ENCODE measurements at places on chromosomes 1 and 21.

DNA sequence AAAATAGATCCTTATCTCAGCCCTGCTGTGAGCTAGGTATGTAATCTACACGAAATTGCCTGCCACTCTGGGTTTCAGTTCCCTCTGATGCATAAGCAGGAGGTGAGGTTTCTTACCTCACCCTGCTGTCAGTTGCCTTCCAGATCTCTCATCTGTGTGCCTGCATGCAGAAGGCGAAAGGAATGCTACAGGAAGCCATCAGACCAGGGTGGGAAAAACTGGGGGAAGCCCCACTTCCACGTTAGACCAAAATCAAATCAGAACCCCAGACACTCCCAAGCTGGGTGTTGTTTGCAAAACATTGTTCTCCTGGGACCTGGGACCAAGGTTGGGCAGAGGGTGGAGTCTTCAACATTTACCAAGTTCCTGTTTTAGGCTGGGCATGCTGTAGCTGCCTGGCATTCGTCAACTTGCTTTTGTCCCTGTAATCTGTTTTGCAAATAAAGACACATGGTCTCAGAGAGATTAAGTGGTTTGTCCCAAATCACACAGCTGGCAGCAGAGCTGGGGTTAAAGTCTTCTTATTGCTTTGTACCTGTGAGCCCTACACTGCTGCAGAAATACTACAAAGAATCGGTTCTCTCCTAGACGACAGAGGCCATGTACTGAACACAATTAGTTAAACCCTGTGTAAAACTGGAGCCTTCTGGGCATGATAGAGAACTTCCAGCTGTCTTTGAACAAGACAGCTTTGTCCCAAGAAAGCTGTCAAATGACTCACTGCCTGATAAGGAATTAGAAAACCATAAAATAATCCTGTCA is 389.7 kb upstream of the RUNX1 start:
- DNase-seq = no peak

- DNase-seq = no peak
Observed at GRCh38 chr1:119435052-119435451, 20.1 kb downstream of the HSD3B2 start.

DNA sequence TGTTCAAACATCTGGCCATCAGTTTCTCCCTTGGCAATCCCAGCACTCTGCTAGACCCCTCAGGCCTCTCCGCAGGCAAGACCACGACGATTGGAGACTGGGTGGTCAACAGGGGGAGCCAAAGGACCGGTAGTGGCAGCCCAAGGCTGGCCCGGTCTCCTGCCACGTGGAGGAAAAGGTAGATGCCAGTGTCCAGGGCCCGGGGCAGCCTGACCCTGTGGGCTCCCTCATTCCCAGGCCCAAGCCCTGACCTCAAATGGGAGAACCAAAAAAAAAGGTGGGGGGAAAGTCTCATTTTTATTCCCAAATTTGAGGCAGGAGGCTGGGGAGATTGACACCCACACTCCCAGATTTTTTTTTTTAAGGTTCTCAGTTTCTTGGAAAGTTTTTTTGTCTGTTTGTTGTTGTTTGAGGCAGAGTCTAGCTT is 24.8 kb downstream of the S100A6 start:
- peak; percentile 79 for DNase-seq

DNA sequence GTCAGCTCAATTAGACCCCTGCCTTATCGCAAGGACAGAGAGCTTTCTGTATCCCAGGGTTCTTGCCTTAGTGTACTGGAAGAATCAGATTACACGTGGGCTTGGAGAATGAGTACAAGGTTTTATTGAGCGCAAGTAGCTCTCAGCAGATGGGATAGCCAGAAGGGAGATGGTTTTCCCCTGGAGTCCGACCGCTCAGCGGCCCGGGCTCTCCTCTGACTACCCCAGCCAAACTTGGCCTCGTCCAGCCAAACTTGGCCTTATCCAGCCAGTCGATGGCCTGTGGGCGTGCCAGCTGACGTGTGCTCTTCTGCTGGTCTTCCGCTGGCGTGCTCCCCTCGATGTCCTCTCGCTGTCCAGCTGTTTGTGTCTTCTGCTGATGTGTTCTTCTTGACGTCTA is 136.9 kb downstream of the SYT14 start:
- no peak for DNase-seq

DNA sequence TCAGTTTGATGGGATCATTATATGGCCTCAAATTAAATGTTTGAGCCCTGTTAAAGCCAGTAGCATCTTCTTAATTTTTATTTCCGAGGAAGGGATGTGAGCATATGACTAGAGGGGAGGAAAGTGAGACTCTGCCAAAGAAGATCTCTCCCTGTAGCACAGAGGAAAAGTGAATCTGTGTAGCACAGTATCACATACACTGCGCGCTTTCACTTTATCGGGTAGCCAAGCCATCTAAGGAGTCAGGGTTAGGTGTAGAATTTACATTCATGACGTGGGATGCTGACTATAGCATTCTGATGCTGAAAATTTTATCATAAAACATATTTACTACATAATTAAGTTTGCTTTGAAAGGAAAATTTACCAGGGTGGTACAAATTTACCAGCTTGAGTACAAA is 24.0 kb downstream of the LRRC8D start:
- DNase-seq = no peak

GRCh38 chr1:83931658-83932253 is 67.2 kb downstream of the TTLL7 start:
- DNase-seq = peak; percentile 62

DNA sequence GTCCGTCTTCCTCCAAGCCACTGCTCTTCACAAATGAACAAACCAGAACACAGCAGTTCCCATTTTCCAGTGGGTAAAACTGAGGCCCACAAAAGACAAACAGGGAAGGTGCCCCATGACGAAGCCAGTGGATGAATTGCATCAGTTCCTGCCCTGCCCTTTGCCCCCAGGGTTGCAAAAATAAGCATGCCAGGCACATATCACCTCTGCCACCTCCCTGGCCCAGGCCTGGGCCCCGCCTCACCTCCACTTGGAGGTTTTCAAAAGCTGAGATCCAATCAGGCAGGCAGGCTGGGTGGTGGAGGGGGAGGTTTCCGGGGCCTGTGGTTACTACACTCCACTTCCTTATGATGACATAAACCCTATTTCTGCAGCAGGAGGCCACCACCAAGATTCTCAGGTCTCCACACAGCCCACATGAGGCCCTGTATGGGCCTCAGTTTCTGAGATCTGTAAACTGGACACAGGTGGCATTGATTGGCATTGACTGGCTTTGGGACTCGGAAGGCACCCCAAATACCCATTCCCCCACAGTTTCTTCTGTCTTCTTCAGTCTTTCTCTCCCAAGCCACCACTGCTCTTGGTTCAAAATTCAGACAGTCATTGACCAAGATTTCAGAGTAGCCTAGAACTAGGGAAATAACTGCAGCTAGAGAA is 4.1 kb downstream of the KIF21B start:
- peak; percentile 63 for DNase-seq

GRCh38 chr1:155079487-155080311 is 1.1 kb downstream of the EFNA3 start:
- peak; percentile 27 for DNase-seq

- DNase-seq = no peak
Observed at GRCh38 chr1:108670131-108670773, 9.4 kb upstream of the HENMT1 start.

DNA sequence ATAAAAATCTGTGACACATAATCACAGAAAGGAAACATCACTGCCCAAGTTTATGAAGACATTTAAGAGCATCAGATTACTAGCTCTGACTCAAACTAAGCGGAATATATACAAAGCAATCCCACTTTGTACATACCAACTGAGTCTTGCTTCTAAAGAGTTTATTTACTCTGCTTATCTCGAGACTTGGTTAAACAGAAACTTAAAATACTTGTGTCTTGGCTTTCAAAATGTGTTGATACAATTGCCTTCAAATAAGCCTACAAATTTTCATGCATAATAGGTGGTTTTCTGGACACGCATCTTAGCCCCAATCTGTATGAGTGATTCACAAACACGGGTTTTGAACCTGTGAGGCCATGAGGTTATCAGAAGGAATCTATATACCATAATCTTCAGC is 21.0 kb downstream of the CD160 start:
- peak; percentile 91 for DNase-seq

- no peak for DNase-seq
Observed at GRCh38 chr21:28104346-28104745, 888.3 kb downstream of the LTN1 start.

DNA sequence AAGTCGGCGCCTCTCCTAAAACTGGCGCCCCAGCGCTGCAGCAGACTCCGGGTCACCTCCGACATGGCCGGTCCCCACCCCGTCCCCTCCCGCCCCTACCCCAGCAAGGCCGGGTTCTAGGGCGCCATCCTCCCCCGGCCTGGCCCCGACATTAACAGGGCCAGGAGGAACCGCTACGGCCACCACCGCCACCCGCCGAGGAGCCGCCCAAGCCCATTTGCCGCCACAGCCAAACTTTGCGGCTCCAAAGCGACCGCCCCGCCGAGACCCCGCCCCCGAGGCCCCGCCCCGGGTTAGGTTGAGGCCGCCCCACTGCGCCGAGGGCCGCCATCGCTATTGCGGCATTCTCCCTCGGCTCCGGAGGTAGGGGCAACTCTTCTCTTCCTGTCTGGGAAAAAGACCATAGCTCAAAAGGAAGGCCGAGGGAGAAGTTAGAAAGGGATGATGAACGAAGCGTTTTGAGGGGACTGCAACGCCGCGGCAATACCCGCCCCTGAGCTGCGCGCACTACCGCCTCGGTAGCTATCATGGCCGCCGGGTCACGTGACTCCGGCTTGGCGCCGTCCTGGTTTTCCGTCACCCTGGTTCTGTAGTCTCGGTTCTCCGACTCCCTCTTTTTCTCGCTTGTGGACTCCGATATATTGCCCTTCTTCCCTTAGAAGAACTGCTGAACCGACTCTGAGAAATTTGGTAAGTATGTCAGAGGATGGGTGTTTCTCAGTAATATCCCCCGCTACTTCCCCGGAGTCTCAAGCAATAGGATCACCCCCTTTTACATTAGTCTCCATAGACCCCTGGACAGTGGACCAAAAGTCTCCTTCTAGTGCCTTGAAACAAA is at the start of the genes AIDA and BROX:
Gene AIDA (minus strand): TSS at position 239 of the 838 bp plus-strand sequence. CDS start 174 bp downstream, at position 65.
Gene BROX (plus strand): TSS at position 312 of the 838 bp plus-strand sequence. CDS start 3,136 bp downstream, outside the sequence.
- DNase-seq = peak; percentile 90

- DNase-seq = no peak
Observed at GRCh38 chr1:239321877-239322276, 64.5 kb upstream of the CHRM3 start.

DNA sequence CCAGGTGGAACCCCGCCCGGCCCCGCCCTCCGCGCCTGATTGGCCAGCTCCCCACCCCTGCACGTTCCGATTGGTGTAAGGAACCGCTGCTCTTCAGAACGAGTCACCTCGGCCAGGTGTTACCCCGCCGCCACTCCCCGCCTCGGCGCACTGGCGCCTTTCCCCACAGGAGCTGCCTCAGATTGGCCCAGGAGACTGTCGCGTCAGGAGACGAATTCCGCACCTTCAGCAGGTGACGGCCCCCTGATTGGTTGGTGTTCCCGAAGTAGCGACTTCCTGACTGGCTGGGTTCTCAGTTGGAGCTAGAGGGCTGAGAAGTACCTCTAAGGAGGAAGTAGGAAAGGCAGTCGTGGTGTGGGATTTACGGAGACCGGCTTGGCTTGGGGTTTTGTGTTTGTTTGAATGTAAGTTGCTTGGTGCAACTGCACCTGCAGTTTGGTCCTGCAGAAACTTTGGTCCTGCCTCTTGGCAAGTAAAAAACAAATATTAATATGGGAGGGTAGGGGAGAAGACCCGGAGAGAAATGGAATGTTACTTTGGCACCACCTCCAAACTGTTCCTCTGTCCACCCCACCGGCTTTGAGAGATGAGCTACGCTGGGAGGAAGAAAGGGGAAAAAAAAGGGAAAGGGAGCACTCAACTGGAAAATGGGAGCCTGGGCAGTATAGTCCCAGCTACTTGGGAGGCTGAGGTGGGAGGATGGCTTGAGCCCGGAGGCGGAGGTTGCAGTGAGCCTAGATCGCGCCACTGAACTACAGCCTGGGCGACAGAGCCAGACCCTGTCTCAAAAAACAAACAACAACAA is 415 bp upstream of the F11R start:
- DNase-seq = peak; percentile 58

GRCh38 chr21:17829472-17829871 is 10.3 kb upstream of the C21orf91 start:
- no peak for DNase-seq

- DNase-seq = peak; percentile 64
Observed at GRCh38 chr1:207404849-207405525, 49.1 kb upstream of the CR2 start.

- DNase-seq = no peak
Observed at GRCh38 chr1:65514041-65514440, 93.6 kb downstream of the LEPR start.

- no peak for DNase-seq
Observed at GRCh38 chr1:184393962-184394361, 7.1 kb downstream of the C1orf21 start.

DNA sequence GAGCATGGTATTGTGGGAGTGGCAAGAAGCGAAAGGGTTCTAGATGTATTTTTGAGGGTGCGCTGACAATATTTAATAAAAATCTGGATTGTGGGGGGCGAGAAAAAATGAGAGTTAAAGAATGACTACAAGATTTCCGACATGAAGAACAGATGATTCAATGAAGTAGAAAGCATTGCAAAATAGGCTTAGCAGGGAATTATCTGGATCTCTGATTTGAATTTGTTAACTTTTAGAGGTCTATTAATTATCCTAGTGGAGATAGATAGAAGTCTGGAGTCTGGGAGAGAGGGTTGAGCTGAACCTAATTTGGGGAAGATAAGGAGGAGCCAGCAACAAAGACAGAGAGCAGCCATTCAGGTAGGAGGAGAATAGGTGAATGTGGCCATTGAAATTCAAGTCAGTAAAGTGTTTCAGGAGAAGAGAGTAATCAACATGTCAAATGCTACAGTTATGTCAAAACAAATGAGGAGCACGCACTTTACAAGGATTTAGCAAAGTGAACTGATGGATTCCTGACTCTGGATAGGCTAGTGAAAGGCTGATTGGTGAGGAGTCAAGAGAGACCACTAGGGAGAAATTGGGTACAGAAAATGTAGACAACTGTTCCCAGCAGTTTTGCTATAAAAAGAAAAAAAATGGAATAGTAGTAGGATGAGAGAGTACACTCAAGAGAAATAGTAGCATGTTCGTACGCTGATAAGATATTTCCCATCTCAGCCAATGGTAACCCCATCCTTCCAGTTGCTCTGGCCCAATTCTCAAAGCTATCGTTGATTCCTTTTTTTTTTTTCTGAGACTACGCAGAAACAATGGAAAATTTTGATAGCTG is 393.2 kb upstream of the CXADR start:
- DNase-seq = no peak

- no peak for DNase-seq
Observed at GRCh38 chr1:95426772-95427171, 192.8 kb downstream of the RWDD3 start.

DNA sequence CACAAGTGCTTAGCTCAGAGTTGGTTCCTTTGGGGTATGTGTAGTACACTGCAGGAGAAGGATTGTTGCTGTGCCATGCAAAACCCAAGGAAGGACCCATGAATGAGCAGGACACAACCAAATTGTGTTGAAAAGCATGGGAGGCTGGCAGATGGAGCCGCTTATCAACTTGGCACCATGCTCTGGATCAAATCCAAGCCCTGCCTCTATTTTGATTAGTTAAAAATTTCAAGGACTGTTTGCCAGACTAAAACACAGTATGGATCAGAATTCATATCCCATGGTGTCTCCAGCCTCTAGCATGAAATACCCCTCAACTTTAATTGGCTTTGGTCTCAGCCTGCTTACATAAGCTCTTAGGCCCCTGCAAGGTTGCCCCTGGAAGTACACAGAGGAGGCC is 27.8 kb downstream of the CCDC185 start:
- no peak for DNase-seq
